ENCODE measurements at places on chromosomes 4 and X.
A peak's percentile ranks its signal among the peaks of the same experiment; 100 is the strongest.

- DNase-seq: no peak
These were observed 26.1 kb upstream of the TBC1D1 start for GRCh38 chr4:37864786-37865185.

DNA sequence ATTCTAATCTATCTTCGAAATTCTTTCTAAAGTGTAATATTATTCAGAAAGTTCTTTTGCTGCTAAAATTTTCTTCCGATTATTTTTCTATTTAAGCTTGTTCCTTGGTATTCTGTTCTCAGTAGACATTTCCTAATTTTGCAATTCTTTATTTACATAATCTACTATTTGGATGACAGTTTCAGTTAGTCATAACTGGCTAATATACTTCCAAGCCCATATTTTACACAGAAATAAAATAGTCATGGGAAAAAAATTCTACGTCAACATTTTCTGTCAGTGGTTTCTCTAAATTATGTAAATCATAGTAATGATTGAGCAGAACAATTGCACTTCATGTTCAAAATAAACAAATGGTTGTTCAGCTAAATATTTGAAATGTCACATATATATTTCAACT lies 178.0 kb upstream of the ANKRD50 start:
- DNase-seq: no peak

DNA sequence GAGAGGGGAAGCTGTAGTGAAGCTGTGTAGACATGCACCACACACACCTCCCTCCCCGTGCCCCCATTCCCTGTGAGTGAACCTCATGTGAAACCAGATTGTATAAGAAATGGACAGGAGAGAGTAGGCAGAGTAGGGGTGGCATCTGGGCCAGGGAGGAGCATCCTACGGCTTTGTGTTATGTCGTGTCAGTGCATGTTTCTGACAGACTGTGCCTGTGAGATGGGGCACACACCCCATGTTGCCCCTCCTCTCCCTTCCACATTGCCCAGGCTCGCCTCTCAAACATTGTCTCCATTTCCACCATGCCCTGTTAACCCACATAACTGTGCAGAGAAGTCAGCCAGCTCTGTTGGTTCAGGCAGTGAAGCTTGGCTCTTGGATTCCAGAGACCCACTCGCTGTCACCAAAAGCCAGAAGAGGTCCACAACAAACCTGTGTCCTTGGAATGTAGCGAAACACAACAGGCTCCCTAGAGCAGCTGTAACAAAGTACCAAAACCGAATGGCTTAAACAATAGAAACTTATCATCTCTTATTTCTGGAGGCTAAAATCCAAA lies 56.1 kb downstream of the SLC9A6 start:
- DNase-seq: no peak

GRCh38 chr4:14646831-14647230 lies 355.4 kb upstream of the CPEB2 start:
- no peak for DNase-seq

GRCh38 chrX:22249371-22249770 lies 23.3 kb upstream of the CBLL2 start:
- no peak for DNase-seq

DNA sequence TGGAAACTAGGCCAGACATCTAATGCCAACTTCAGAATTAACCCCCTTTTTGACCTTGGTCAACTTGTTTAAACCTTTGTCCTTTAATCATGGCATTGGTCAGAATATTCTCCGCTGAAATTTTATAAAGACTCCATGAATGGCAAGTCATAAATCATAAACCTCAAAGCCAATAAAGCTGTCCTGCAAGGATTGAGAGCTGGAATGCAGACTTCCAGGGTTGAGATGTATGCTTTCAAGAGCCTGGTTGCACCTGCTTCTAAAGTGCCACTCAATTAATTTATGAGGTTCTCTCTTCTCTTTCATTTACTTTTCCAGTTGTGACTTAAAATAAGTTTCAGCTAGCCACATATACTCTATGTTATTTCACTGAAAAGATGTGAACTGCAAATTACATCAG lies 136.2 kb upstream of the HCCS start:
- DNase-seq: no peak

GRCh38 chrX:153414856-153415510 lies 3.7 kb downstream of the ZFP92 start:
- DNase-seq: no peak

- peak; percentile 91 for DNase-seq
These were observed 155.6 kb upstream of the PACRGL start for GRCh38 chr4:20544645-20545044.

DNA sequence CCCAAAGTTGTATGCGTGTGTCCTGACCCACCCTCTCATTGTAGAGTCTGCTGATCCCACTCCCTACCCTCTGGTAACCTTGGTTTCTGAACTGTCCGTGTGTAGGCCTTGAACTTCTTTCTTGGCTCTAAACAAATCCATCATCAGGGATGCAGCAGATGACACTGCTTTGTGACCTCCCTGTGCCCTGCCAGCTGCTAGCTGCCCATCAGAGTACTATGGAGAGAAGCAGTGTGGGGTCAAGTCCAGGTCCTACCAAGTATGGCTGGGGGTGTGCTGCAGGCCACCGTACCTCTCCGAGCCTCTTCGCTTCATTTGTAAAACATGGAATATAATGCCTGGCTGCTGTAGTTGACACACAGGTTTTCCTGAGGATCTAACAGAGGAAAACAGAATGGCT lies 183.5 kb upstream of the RBPJ start:
- DNase-seq: no peak

DNA sequence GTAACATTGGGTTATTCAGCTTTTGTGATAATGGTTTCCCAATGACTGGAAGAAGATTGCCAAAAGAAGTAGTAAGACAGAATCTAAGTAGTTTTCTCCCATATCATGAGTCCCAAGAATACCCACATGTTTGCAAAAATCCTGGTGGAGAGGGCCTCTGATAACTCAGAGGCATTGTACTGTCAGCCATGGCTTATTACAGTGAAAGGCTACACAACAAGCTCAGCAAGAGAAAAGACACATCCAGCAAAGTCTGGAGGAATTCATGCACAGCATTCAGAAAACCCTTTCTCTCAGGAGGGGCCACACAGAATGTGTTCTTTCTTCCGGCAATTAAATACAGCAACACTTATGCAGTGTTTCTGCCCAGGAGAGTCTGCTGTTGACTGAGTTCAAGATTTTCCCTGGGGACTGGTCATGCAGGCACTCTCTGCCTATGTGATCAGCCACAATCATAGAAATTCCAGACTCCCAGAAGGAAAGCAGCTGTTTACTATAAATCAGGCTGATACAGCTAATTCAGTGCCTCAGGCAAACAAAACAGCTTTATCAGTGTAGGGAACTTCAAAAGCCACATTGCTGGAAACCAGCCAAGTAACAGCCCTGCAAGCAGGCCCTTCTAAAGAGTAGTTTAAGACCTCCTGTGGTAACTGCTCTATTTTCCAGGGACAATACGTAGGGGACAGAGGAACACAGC lies 937.1 kb downstream of the CCSER1 start:
- DNase-seq: peak; percentile 48

- no peak for DNase-seq
These were observed 206.7 kb downstream of the MGST2 start for GRCh38 chr4:139872274-139872673.

GRCh38 chr4:23234018-23234417 lies 541.3 kb downstream of the GBA3 start:
- no peak for DNase-seq

- no peak for DNase-seq
These were observed 54.4 kb downstream of the KLHL4 start for GRCh38 chrX:87571964-87572363.

Measured in spinal cord (tissue), 10 donors.